ENCODE measurements at places on chromosomes 5 and 9. TPM values are rescaled to one million over a fixed set of nuclear protein-coding genes. Genes with fewer than 3 reads are reported as not detected.
A peak's percentile ranks its signal among the peaks of the same experiment; 100 is the strongest.

Gene TAF11L5
- total RNA-seq = not detected

Gene CARD6
- 15.9 TPM for total RNA-seq

Gene ZDHHC11
- 2.7 TPM for total RNA-seq

GRCh38 chr5:51472472-51472871 is 89.2 kb downstream of the ISL1 start:
- H3K4me1 ChIP-seq = no peaks in the 10 kb centered on the region
- no peak for DNase-seq
- H3K27me3 ChIP-seq = no peaks in the 10 kb centered on the region
- no peak overlapping the region for H3K27ac ChIP-seq

Gene TAF11L2
- total RNA-seq = not detected

Gene PHF19
- total RNA-seq = 24.1 TPM

- no peaks in the 10 kb centered on the region for H3K4me1 ChIP-seq
- no peak overlapping the region for H3K4me3 ChIP-seq
- no peaks in the 10 kb centered on the region for H3K36me3 ChIP-seq
- H3K27ac ChIP-seq = no peak overlapping the region
- no peaks in the 10 kb centered on the region for H3K27me3 ChIP-seq
Measured at GRCh38 chr5:15943487-15943886, 236.1 kb downstream of the MARCHF11 start.

Gene NDOR1
- total RNA-seq = 16.6 TPM

DNA sequence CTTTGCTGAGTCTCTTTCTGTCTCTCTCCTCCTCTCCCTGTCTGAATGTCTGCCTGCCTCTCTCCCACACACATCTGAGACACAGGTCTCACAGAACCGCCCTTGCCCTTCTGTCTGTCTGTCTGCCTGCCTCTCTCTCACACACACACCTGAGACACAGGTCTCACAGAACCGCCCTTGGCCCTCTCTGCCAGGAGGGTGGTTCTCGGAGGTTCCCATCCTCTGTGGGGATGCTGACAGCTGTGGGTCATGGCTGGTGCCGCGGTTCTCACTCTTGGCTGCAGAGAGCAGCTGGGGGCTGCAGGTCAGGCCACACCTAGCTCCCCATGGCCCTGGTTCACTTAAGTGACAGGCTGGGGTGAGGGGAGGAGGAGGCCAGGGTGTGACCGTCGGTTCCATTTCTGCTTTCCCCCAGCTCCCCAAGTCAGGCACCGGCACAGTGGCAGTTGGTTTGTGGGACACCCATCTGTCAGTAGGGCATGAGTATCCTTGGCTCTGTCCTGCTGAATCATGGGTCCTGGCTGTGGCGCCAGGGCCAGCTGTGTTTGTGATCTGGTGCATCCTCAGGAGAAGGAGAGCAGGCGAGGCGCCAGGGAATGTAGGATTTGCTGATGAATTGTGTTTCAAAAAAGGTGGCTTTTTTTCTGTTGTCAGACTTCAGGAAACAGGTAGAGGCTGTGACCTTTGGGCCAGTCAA is 42.3 kb upstream of the CLPTM1L start:
- no peaks in the 10 kb centered on the region for H3K27me3 ChIP-seq
- DNase-seq = no peak
- peaks cover 14% of the 10 kb centered on the region for H3K4me1 ChIP-seq
- H3K36me3 ChIP-seq = no peaks in the 10 kb centered on the region

GRCh38 chr5:57939771-57940170 is 457.2 kb upstream of the ACTBL2 start:
- no peaks in the 10 kb centered on the region for H3K36me3 ChIP-seq
- no peak for DNase-seq
- H3K4me3 ChIP-seq = no peak overlapping the region
- no peak overlapping the region for H3K27ac ChIP-seq
- H3K27me3 ChIP-seq = no peaks in the 10 kb centered on the region
- no peaks in the 10 kb centered on the region for H3K4me1 ChIP-seq

DNA sequence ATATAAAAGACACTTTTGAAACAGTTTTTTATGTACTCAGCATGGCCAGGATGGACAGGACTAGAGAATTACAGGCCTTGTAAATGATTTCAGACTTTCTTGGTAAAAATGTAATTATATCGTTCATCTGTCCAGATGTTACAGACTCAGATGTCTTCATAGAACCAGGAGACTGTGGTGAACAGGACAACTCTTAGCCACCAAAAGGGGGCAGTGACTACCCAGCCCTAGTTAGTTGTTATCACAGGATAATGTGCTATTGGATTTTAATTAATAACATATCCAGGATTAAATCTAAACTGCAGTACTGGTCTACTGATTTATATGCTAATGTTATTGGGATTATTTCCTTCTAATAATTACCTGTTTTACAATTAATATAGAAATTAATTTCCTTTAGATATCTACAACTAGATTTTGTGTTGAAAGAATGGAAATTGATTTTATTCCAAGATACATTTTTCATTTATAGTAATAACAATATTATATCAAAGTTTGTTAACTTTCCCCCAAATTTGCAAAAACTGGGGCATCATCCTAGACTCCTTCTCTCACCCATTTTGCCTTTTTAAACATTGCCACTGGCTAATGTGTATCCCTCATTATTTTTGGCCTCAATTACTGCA is 99.4 kb downstream of the MTREX start:
- H3K4me3 ChIP-seq = no peak overlapping the region
- no peaks in the 10 kb centered on the region for H3K27me3 ChIP-seq
- H3K4me1 ChIP-seq = no peaks in the 10 kb centered on the region
- H3K27ac ChIP-seq = no peak overlapping the region
- no peak for DNase-seq

DNA sequence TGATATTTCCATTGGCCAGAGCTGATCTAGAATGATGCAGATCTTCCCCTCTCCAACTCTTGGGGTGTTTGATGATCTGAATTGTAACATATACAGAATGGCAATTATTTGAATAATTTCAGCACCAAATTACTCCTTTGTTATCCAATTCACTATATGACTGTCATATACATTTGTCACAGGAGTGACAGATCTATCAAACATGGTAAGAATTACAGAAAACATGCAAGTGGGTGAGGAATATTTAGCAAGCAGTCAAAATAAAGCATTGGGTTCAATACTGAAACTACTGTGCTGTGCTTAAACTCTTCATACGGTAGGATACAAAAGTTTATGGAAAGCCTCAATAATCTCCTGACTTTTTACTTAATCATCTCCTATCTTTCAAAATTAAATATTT is 8.8 kb downstream of the MPDZ start:
- H3K27ac ChIP-seq = no peak overlapping the region
- peaks cover 24% of the 10 kb centered on the region for H3K4me1 ChIP-seq
- no peaks in the 10 kb centered on the region for H3K36me3 ChIP-seq
- no peaks in the 10 kb centered on the region for H3K27me3 ChIP-seq

GRCh38 chr9:68497629-68498028 is 43.1 kb downstream of the TMEM252 start:
- no peaks in the 10 kb centered on the region for H3K27me3 ChIP-seq
- H3K4me3 ChIP-seq = no peak overlapping the region
- H3K36me3 ChIP-seq = no peaks in the 10 kb centered on the region
- no peaks in the 10 kb centered on the region for H3K4me1 ChIP-seq

DNA sequence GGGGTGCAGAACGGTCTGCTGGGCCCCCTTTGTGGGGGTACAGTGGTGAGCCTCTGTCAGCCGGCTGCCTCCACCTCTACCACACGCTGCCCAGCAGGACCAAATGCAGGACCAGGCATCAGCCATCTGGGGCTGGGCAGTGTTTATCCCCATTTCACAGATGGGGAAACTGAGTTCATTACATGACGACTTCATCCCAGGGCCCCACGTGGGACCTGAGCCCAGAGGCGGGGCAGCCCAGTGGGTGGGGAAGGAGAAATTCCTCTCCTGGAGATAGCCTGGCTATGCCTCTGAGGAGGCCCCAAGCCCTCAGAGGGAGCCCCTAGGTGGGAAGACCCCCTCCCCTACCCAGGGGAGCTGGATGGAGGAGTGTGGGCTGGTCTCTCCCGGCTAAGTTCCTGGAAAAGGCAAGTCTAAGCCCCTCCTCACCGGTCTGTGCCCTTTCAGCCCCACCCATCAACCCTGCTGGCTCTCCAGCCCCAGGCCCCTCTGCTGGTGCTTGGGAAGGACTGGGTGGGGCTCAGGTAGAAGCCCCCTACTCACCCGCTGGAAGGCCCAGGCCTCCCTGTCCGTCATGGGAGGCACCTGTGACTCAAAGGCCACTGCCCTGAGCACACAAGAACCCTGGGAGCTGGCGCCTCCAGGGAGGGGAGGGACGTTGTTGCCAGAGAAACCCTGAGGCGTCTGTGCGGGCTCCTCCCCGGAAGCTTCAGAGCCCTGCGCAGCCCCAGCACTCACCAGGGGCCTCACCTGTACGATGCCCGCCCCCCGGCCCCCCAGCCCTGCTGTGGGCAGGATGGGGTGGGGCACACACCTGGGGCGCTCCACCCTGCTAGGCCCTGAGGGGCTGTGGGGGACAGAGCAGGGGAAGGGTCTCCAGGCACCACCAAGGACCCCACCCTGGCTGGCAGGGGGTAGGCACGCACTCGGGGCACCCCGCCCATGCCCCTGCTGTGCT is 7.4 kb upstream of the CCDC187 start:
- no peaks in the 10 kb centered on the region for H3K27me3 ChIP-seq
- H3K4me1 ChIP-seq = peaks cover 38% of the 10 kb centered on the region
- peak; percentile 84 for DNase-seq
- no peak overlapping the region for H3K4me3 ChIP-seq

DNA sequence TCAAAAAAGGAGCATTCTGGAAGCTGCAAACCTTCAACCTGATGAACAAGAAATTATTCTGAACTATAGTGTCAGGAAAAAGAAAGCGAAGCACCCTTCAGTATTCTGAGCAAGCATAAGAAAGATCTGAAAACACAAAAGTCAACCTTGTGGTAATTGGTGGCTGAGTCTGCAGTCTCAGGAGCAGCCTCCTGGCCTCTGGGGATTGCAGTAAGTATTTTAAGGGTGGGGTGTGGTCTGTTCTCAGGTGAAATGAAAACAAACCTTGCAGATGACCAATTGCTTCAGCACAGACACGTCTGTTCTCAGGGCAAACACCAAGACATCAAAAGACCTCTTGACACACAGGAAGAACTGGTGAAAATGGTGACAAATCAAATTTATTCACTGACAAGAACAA is 147.8 kb upstream of the RAPGEF1 start:
- peaks cover 51% of the 10 kb centered on the region for H3K4me1 ChIP-seq
- DNase-seq = peak; percentile 33
- no peak overlapping the region for H3K4me3 ChIP-seq
- no peaks in the 10 kb centered on the region for H3K27me3 ChIP-seq

- no peak overlapping the region for H3K27ac ChIP-seq
- H3K36me3 ChIP-seq = no peaks in the 10 kb centered on the region
- H3K4me1 ChIP-seq = no peaks in the 10 kb centered on the region
- no peak overlapping the region for H3K4me3 ChIP-seq
- no peaks in the 10 kb centered on the region for H3K27me3 ChIP-seq
Measured at GRCh38 chr5:21070858-21071257, 1082.9 kb upstream of the CDH18 start.

Gene DHFR
- 11.4 TPM for total RNA-seq

DNA sequence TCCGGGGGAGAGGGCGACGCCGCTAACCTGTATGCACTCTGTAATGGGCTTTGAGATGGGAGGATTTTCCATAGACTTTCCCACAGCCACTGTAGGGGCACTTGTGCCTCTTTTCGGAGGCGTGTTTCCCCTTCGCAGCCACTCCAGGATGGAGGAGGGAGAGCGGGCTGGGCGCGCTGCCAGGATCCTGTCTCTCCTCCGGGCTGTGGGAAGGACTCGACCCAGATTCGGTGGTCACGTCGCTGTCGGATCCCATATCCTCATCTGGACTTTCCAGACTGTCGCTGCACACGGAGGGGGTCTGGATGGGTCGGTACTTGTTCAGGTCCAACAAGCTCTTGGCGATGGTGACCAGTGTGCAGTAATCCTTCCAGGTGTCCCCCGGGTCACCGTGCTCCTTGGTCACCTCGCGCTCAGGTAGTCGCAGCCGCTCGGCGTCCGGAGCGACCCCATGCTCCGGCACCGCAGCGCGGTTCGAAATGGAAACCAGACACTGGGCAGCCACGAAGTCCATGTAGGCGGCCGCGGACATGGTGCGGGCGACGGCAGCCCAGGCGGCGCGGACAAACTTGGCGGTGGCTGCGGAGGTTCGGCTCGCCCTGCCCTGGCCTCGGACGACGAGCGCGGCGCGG is 1.5 kb downstream of the KLF9 start:
- H3K27me3 ChIP-seq = no peaks in the 10 kb centered on the region
- no peaks in the 10 kb centered on the region for H3K36me3 ChIP-seq
- H3K4me1 ChIP-seq = peaks cover 45% of the 10 kb centered on the region
- DNase-seq = peak; percentile 94

DNA sequence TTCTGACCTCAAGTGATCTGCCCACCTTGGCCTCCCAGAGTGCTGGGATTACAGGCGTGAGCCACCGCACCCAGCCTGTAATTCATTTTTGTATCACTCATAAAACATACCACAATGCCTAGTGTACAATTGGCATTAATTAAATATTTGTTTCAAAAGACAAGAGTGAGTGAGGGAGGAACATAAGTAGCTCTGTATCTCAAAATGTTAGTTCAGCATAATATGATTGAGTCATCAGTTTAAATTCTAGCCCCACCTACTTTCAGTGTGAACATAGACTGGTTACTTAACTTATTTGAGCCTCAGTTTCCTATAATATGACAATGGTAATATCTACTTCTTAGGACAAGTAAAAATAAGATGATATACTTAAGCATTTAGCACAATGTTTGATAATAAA is 26.9 kb downstream of the INVS start:
- DNase-seq = no peak
- no peaks in the 10 kb centered on the region for H3K4me1 ChIP-seq
- H3K27me3 ChIP-seq = no peaks in the 10 kb centered on the region
- no peak overlapping the region for H3K27ac ChIP-seq
- H3K4me3 ChIP-seq = no peak overlapping the region
- H3K36me3 ChIP-seq = no peaks in the 10 kb centered on the region

DNA sequence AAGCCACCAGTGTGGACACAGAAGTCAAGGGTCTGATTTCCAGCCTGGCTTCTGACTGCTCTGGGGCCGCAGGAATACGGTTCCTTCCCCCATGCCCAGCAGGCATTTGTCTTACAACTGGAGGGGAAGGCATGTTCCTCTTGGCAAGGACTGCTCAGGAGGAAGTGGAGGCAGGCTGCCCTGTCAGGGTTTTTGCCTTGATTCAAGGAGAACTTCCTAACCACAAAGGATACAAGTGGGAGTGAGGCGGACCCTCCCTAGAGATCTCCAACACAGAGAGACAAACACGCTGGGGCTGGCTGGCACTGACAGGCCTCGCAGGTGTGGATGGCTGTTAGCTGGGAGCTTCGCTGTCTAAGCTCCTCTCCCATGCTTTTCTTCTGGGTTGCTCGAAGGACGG is 19.1 kb downstream of the TGFBI start:
- H3K27ac ChIP-seq = no peak overlapping the region
- DNase-seq = no peak
- no peaks in the 10 kb centered on the region for H3K4me1 ChIP-seq
- H3K36me3 ChIP-seq = no peaks in the 10 kb centered on the region

GRCh38 chr5:139019880-139020279 is 144.7 kb upstream of the LRRTM2 start:
- H3K36me3 ChIP-seq = no peaks in the 10 kb centered on the region
- no peak overlapping the region for H3K4me3 ChIP-seq
- no peaks in the 10 kb centered on the region for H3K4me1 ChIP-seq
- DNase-seq = no peak
- no peaks in the 10 kb centered on the region for H3K27me3 ChIP-seq
- H3K27ac ChIP-seq = no peak overlapping the region

- no peaks in the 10 kb centered on the region for H3K4me1 ChIP-seq
- peak; percentile 96 for DNase-seq
- peak overlapping the region; percentile 88 for H3K4me3 ChIP-seq
- H3K27ac ChIP-seq = peak overlapping the region; percentile 59
- no peaks in the 10 kb centered on the region for H3K36me3 ChIP-seq
- no peaks in the 10 kb centered on the region for H3K27me3 ChIP-seq
Measured at GRCh38 chr5:94111209-94112004, 370.0 kb upstream of the POU5F2 start.

Gene FBLL1
- not detected for total RNA-seq

Data from thyroid gland (tissue), 4 donors.